ENCODE measurements at places on chromosomes 12 and 14.
A peak's percentile ranks its signal among the peaks of the same experiment; 100 is the strongest.

DNA sequence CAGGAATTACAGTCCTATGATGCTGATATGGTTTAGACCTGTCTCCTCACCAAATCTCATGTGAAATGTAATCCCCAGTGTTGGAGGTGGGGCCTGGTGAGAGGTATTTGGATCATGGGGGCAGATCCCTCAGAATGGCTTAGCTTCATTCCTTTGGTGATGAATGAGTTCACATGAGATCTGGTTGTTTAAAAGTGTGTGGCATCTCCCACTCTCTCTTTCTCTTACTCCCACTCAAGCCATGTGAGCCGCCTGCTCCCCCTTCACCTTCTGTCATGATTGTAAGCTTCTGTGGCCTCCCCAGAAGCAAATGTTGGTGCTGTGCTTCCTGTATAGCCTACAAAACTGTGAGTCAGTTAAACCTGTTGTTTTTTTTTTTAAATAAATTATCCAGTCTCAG is 89.4 kb upstream of the ARHGAP5 start:
- no peak for DNase-seq

DNA sequence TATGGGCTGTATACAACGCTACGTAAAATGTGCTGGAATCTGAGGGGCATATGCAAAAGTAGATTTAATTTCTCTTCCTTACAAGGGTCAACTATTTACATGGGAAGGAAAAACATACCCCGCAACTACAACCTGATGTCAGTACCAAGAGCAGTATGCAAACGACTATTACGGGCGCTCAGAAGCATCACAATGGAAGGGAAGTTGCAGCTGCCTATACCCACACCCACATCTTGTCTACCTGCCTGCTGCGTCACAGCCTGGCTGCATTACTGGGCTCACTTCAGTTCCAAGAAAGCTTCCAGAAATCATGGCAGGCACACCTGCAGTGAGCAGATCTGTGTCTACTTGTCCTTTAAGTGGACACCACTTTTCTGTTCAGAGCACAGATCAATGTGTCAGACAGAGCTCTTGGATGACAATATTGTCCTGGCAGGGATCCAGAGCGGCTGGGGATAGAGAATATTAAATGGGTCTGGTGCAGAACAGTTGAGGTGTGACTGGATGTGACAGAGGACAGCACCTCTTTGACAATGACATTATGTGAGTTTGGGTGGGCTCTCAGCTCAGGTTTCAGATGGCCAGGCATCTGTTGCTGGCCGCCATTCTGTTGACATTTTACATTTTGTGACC is 41.5 kb upstream of the GNG2 start:
- no peak for DNase-seq

DNA sequence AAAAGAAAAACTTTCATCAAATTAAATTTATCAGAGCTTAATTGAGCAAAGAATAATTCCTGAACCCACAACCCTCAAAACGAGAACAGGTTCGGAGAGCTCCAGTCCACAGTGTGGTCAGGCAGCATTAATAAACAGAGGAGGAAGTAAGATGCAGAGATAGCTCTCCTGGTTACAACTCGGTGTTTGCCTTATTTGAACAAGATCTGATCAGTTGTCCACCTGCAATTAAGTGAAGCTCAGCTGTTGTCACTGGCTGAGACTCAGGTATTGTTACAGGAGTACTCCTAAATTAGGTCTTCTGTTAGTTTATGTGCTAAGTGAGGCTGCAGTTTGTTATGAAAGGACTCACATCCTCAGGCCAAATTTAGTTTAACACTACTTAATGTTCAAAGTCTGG is 451.4 kb upstream of the PDE3A start:
- no peak for DNase-seq

- no peak for DNase-seq
These were observed 3.1 kb downstream of the DYNLL1 start for GRCh38 chr12:120498870-120499515.

GRCh38 chr12:89653-90052 is 23.1 kb downstream of the IQSEC3 start:
- no peak for DNase-seq

GRCh38 chr12:81022531-81022930 is 55.3 kb upstream of the ACSS3 start:
- DNase-seq, result no peak

- DNase-seq, result no peak
These were observed 120.1 kb upstream of the EGLN3 start for GRCh38 chr14:34070917-34071407.

DNA sequence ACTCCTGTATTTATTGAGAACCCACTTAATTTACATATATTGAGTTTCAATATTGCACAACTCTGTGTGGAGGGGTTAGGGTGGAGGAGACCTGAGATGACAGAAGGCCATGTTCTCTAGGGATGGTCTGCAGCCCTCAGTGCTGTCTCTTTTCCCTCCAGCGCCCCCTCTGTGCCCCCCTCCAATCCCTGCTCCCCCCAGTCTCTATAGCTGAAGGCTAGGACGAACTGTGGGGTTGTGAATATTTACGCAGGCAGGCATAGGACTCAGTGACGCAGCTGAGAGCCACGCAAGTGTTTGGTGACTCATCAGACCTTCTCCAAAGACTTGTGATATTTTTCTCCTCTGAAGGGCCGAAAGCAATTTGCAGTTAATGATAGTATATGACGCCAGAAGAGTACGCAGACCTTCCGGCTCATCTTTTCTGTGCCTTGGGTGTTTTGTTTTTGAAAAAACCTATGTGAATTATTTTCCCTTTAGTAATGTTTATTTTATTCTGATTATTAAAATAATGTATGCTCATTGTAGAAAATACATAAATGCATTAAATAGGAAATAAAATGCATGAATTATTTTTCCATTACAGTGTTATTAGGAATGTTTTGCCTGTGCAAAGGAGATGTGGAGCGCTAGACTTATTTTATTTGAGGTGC is 85.3 kb downstream of the SLC25A47 start:
- DNase-seq, result no peak

GRCh38 chr12:132513070-132513398 is 23.1 kb downstream of the FBRSL1 start:
- DNase-seq, result no peak

- DNase-seq, result no peak
These were observed 12.8 kb downstream of the ZFYVE1 start for GRCh38 chr14:73014105-73014504.

DNA sequence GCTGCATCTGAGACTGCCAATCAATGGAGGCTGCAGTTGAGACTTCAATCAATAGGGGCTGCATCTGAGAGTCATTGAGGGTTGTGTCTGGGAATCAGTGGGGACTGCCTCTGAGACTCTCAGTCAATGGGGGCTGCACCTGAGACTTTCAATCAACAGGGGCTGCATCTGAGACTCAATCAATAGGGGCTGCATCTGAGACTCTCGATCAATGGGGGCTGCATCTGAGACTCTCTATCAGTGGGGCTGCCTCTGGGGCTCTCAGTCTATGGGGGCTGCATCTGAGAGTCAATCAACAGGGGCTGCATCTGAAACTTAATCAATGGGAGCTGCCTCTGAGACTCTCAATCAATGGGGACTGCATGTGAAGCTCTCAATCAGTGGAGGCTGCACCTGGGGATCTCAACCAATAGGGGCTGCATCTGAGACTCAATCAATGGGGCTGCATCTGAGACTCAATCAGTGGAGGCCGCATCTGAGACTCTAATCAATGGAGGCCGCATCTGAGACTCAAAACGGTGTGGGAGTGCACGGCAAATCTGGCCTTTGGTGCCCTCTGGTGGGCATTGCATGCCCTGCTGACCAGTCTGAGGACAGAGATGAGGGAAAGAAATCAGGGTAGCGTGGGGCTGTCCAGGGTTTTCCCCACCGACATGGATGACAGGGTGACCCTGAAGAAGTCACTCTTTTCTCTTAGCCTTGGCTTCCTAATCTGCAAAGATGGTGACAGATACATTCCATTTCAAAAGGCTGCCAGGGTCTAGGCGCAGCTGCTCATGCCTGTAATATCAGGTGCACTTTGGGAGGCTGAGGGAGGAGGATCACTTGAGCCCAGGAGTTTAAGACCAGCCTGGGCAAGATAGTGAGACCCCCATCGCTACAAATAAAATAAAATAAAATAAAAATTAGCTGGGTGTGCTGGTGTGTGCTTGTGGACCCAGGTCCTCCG is 41.3 kb upstream of the EIF5 start:
- peak; percentile 10 for DNase-seq

GRCh38 chr14:93045211-93045674 is 70.5 kb downstream of the ITPK1 start:
- no peak for DNase-seq

- DNase-seq, result no peak
These were observed 30.1 kb downstream of the SPRING1 start for GRCh38 chr12:116707751-116708150.

DNA sequence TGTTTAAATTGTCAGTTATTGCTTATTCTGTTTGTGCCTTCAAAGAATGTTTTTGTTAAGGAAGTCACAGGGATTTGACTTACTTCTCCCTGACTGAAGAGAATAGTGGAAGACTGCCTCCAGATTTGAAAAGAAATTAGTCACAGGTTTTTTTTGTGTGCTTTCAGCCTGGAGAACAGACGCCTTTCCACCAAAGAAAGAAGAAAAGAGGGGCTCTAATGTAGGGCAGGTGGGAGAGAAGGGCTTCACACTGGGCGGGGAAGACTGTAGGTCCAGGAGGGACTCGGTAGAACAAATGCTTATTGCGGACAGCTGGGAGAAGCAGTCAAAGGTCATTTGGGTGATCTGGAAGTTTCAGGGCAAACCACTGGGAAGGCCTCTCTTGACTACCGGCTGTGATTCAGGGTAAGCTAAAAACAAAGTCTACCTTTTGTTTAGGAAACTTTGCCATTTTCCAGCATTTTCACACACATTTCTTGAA is 76.8 kb downstream of the SAMD4A start:
- DNase-seq, result no peak

DNA sequence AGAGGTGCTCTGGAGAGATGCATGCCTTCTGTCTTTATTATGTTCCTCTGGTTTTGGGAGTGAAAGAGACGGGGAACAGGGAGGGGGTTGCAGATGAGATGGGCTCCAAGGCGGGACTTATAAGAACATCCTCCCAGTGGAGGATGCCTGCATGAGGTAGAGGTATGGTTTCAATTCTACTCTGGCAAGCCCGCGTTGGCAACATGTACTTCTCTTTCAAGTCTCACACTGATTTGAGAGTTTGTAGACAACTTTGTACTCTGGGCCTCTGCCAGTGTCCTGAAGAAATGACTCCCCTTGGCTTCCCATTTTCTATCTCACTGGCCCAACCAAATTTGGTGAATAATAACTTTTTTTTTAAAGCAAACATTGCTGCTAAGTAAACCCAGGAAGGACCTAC is 121.3 kb downstream of the C12orf75 start:
- DNase-seq, result no peak

- DNase-seq, result no peak
These were observed 239.8 kb upstream of the FAR2 start for GRCh38 chr12:28909291-28909690.

- no peak for DNase-seq
These were observed 31.2 kb downstream of the TMEM132C start for GRCh38 chr12:128298091-128298748.
